Left kidney (tissue), 8 donors: ENCODE measurements at places on chromosomes 2 and 18. TPM values are rescaled to one million over a fixed set of nuclear protein-coding genes. Genes with fewer than 3 reads are reported as not detected.

NXPH2 gene
- polyA plus RNA-seq: 5.6 TPM

ZDBF2 gene
- 14.3 TPM for polyA plus RNA-seq

DNA sequence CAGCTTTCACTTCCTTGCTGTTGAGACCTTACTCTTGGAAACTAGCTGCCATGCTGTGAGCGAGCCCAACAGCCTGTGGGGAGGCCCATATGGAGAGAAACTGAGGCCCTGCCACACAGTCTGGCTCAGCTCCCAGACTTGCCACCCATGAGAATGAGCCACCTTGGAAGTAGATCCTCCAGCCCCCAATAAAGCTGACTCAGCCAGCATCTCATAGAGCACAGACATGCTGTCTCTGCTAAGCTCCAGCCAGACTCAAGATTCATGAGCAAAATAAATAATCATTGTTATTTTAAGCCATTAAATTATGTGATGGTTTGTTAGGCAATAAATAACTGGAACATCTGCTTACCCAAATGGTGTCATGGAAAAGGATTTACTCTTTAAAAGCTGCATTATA is 53.6 kb upstream of the DDX18 start:
- DNase-seq: no peak

PPIL3 gene
- polyA plus RNA-seq: 91.3 TPM

DNA sequence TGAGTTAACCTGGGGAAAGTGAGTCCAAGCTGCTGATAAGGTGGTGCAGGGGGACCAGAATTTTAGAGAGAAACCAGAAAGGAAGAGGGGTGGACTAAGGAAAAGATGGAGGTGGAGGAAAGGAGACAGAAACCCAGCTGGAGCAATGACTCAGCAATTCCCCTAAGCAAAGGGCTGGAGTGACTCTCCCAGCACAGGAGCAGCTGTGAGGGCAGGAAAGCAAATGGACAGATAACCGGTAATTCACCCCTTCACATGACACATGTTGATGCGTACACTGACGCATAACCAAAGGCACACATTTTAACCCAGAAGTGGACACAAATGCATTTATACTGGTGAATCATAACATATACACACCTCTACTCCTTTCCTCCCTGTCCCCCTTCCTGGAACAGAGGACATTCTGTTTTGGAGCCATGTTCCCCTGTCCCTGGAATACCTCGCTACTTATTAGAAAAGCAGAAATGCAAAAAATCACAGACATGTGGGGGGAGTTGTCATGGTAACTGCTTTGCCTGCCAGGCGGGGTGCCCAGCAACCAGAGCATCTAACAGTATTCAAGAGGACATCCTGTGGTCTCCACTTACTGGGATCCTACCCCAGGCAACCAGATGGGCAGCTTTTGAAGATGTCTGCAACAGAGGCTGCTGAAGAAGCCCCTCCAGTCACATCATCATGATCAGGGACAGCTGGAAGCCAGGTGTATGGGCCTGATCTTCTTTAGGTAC is 4.7 kb downstream of the CDK5R2 start:
- DNase-seq: no peak

DNA sequence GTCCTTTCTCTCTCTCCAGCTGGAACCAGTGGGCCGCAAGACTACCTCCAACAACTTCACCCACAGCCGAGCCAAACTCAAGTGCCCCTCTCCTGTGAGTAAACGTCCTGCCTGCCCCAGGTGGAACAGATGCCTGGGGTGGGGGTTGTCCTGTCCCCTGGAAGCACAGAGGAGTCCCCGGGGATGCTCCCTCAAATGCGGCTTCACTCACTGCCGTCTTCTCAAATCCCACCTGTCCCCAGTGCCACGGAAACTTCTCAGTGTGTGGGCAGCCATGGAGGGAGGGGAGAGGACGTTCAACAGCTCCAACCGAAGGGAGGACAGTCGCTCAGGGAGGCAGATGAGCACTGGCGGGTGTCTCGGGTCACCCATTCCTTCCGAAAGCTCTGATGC is 110.7 kb upstream of the PPP1CB start:
- DNase-seq: no peak
